HCT116 (cell line): ENCODE measurements at places on chromosomes 6 and 20. TPM values are rescaled to one million over a fixed set of nuclear protein-coding genes. Genes with fewer than 3 reads are reported as not detected.

GRCh38 chr6:113564371-113565171 is 292.6 kb upstream of the MARCKS start:
- H3K27me3 ChIP-seq: no peaks in the 10 kb centered on the region
- peaks cover 22% of the 10 kb centered on the region for H3K4me1 ChIP-seq
- H3K4me3 ChIP-seq: no peak overlapping the region
- no peak for DNase-seq
- H3K36me3 ChIP-seq: no peaks in the 10 kb centered on the region
- H3K27ac ChIP-seq: no peak overlapping the region

DNA sequence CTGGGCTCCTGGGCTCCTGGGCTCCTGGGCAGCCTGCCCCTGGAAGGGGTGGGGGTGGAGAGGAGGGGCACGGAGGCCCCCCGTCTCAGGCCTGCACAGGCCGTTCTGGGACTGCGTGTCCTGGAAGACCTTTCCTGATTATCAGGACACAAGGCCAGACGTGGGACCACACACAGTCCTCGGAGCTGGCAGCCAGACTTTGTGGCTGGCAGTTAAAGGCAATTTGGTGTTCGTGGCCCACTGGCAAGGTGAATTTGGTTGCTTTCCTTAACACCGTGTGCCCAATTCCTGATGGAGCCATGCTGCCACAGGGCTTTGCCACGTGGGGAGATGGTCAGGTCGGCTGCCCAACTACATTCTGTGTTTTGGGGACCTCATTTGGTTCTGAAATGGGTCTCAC is 113.5 kb downstream of the SMOC2 start:
- H3K4me1 ChIP-seq: no peaks in the 10 kb centered on the region
- H3K27me3 ChIP-seq: no peaks in the 10 kb centered on the region
- no peaks in the 10 kb centered on the region for H3K36me3 ChIP-seq
- DNase-seq: no peak

GTSF1L gene
- not detected for total RNA-seq

TNXB gene
- 8.5 TPM for total RNA-seq
